ENCODE measurements at places on chromosomes 3 and 15. TPM values are rescaled to one million over a fixed set of nuclear protein-coding genes. Genes with fewer than 3 reads are reported as not detected.

CCDC33 gene
- 0.51 TPM for total RNA-seq

TRIM42 gene
- total RNA-seq: not detected

SCAMP2 gene
- 56.1 TPM for total RNA-seq

OR5K2 gene
- total RNA-seq: not detected

CP gene
- total RNA-seq: 0.44 TPM

TGM5 gene
- not detected for total RNA-seq

DNAH12 gene
- 0.85 TPM for total RNA-seq

GASK1A gene
- total RNA-seq: 0.72 TPM

TLE3 gene
- 80.8 TPM for total RNA-seq

PIERCE2 gene
- 1.4 TPM for total RNA-seq

KY gene
- total RNA-seq: not detected

SV2B gene
- total RNA-seq: 0.26 TPM

IQCF5 gene
- total RNA-seq: not detected

BLM gene
- 11.5 TPM for total RNA-seq

ACVR2B gene
- total RNA-seq: 56.7 TPM

HHLA2 gene
- not detected for total RNA-seq

CMTM6 gene
- total RNA-seq: 59.9 TPM

CCDC13 gene
- 0.41 TPM for total RNA-seq

ATP10A gene
- total RNA-seq: 0.13 TPM

CLDN18 gene
- not detected for total RNA-seq

PTPRG gene
- total RNA-seq: 80.7 TPM

FAM3D gene
- total RNA-seq: not detected

RARRES1 gene
- not detected for total RNA-seq

BNIP2 gene
- total RNA-seq: 75.3 TPM

CHRM5 gene
- total RNA-seq: not detected

CLDN1 gene
- 0.13 TPM for total RNA-seq

MCF2L2 gene
- 1.8 TPM for total RNA-seq

DPPA2 gene
- 0.64 TPM for total RNA-seq

MASP1 gene
- total RNA-seq: 0.56 TPM

PIK3R4 gene
- total RNA-seq: 24.0 TPM

MEX3B gene
- total RNA-seq: 98.2 TPM

CCDC191 gene
- total RNA-seq: 4.0 TPM

FBXO40 gene
- total RNA-seq: not detected

SPINK8 gene
- total RNA-seq: not detected

GPR87 gene
- total RNA-seq: 2.0 TPM

C15orf40 gene
- total RNA-seq: 17.4 TPM

BFSP2 gene
- not detected for total RNA-seq

LRRC2 gene
- 0.23 TPM for total RNA-seq

HIGD2B gene
- not detected for total RNA-seq

CDV3 gene
- total RNA-seq: 144 TPM

LMAN1L gene
- total RNA-seq: not detected

PRSS50 gene
- total RNA-seq: 0.38 TPM

C3orf85 gene
- not detected for total RNA-seq

FGD5 gene
- 294 TPM for total RNA-seq
